ENCODE measurements at places on chromosomes 12 and 14.

DNA sequence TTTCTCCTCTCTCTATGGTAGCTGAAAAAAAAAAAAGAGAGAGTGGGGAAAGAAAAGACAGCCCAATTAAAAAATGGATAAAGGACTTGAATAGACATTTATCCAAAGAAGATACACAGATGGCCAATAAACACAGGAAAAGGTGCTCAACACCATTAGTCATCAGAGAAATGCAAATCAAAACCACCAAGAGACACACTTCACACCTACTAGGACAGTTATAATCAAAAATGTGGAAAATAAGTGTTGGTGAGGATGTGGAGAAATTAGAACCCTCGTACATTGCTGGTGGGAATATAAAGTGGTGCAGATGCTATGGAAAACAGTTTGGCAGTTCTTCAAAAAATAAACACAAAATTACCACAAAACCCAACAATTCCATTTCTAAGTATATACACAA lies 172.4 kb upstream of the GRIN2B start:
- DNase-seq, result no peak

DNA sequence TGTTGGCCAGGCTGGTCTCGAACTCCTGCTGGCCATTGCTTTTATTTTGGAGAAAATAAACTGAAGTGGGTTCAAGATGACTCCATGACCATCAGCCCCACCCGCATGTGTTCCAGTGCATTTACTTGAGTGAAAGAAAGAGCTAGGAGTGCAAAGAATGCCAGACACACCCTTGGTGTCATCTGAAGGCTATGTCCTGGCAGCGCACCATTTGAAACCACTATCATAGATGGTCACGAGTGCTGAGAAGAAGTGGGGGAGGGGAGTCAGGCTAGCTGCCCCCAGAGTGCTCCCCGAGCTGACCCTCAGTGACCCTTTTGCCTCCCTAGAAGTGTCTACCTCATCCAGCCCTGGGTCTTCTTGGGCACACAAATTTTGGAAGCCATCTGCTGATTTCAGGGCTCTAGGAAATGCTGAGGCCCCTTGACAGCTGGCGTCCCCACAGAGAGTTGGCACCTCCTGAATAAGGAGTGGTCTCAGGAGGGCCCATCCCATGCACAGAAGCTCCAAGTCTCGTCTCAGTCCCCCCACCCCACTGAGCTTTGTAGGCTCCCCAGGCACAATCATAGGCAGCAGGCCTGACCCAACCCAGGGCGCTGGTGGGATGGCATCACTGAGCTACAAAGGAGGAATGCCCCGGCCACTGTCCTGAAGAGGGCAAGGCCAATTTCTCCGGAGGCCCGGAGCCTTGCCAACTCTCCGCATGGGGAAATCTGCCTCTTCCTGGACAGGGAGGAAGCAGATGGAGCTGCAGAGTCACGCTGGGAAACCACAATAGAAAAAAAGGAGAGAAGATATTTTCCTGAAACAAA lies 28.0 kb downstream of the PXN start:
- DNase-seq, result no peak

DNA sequence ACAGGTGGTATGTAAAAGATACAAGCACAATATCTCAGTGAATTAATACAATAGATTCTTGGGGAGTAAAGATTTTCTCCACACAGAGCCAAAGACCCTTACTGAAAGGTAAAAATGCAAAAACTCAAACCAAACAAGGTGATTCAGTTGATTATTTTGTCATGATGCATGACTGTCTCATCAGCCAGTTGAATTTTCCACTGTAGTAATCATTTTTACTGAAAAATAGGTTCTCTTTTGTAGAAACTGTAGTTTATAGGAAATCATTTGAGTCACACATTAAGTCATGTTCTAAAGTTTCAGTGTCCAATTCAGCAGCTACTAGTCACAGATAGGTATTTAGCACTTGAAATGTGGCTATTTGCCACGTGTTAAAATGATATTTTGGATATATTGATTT lies 53.6 kb downstream of the PPFIA2 start:
- DNase-seq, result no peak

GRCh38 chr12:92732216-92732615 lies 29.4 kb downstream of the PLEKHG7 start:
- no peak for DNase-seq

DNA sequence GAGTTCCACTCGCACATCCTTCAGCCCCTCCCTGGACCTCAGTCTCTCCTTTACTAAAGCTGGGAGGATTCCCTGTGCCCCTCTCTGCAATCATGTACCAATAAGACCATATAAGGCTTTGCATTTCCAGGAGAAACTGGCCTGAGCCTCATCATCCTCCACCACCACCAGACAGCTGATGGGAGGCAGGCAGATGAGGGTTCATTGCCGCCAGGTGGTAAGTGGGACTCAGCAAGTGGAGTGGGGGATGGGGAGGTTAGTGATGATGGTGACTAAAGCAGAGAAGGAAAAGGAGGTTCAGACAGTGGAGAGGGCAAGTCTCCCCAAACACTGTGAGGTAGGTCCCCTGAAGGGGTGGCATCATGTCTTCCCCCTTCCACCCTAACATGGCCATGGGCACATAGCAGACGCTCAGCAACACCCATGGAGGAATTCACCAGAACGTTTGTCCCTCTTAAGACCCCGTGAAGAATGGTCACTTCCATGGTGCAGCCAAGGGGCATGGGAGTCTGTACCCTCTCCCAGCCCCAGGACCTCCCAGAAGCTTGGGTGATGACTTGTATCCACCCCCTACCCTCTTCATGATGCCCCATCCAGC lies 4.5 kb upstream of the TNFRSF1A start:
- DNase-seq, result no peak

DNA sequence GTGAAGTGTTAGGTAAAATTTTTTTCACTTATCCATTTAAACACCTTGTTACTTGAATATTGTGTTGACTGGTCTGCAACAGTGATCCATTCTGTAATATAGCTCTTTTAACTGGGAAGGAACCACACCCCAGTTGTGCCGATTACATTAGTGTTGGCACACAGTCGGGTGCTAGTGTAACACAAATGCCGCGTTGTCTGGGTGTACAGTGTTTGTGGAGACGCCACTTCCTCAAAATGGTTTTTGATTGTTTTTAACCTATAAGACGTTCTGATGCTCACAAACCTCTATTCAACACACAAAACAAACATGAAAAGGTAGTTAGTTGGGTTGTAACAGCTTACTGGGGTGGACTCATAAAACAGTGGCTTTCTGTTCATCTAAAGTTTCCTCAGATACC lies 48.0 kb upstream of the TRAF3 start:
- DNase-seq, result no peak
